ENCODE measurements at places on chromosomes 2 and 18.
A peak's percentile ranks its signal among the peaks of the same experiment; 100 is the strongest.

GRCh38 chr2:4465671-4466070 is 762.3 kb downstream of the DCDC2C start:
- no peak for DNase-seq

- DNase-seq = no peak
Measured at GRCh38 chr2:28193630-28194403, 198.8 kb upstream of the FOSL2 start.

- DNase-seq = no peak
Measured at GRCh38 chr2:51218047-51218446, 186.1 kb upstream of the NRXN1 start.

DNA sequence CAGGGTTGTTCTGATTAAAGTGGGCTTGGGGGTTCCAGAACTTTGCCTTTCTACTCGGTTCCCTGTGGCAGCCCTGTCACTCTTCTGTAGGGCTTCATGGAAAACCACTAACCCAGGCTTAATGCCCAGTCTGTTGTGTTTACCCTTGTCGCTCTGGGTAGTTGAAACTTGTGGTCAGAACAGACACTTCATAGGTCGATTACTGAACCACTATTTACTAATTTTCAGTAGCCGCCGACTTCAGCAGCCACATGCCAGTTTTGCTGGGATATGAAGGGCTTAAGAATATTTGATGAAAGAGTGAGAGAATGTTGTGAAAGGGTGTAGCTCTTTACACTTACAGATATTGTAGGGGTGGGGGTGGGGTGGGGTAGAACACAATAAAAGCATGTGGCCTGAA is 362.3 kb downstream of the RND3 start:
- DNase-seq = no peak

GRCh38 chr2:240197462-240198139 is 57.1 kb upstream of the OTOS start:
- DNase-seq = no peak

DNA sequence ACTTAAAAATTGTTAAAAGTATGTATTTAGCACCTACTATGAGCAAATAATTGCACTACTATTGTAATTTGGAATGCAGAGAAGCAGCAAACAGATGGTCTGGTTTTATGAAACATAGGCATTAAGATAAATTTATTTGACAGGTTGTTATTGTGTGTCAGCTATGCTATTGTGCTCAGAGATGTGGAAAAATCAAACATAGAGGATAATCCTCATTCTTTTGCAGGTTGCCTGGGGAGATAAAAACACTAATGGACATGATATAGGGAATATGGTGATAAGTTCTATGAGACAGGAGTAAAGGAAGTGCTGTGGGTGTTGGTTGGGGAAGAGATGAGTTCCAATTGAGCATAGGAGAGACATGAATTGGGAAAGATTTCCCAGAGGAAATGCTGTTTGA is 71.3 kb downstream of the PPP1R1C start:
- DNase-seq = no peak

- DNase-seq = no peak
Measured at GRCh38 chr2:98294711-98295110, 51.5 kb upstream of the CNGA3 start.

DNA sequence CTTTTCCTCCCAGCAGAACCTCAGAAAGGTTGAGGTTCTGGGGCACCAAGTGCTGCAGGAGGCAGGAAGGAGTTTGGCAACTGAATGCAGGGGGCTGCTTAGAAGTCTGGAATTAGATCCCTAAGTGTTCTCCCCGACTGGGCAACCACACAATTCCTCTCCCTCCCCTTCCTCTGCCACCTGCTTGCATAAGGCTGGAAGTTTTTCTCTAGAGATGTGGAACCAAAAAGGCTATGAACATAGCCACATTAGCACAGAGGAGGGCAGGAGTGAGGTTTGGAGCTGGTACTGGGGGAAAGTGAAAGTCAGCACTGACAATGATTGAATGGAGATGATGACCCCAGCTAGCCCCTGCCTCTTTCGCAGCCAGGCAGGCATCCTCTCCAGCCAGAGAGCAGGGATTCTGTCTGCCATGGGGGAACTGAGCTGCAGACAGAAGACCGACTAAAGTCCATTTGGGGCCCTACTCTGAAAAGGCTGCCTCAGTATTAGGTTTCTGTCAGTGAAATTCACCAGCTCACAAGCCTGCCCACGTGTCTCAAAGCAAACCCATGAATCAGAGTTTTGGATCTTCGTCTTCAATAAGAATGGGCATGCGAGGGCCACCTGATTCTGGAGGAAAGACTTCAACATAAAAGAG is 87.9 kb upstream of the ITGA6 start:
- DNase-seq = peak; percentile 22

DNA sequence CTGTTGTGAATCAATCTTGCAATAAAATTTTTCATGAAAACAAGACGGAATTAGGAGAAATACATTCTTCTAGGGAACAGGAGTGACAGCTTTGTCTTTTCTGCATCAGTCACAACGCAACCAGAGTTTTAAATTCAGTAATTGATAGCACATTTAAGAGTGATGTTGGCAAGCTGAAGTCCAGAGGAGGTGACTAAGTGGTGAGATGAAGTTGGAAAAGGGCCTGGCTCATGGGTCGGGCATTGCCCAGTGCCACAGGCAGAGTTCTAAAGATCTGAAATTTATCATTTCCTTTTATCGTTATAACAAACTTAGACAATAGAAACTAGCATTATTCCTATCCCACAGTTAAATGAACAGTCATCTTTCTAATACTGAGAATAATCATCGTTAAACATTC is 764.6 kb upstream of the ZEB2 start:
- no peak for DNase-seq

GRCh38 chr2:175168564-175168945 is 552 bp upstream of the ATF2 start:
- DNase-seq = no peak

DNA sequence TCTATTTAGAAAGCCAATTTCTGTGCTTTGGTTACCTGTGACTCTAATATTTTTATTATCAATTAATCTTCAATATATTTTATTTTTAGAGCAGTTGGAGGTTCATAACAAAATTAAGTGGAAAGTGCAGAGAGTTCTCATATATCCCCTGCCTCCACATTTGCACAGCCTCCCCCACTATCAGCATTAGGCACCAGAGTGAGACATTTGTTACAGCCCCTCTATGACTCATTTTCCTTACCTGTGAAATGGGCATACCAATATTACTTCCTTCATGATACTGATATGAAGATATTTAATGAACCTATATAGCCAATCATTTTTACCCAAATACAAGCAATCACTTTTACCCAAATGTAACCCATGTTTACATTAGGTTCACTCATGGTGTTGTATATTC is 34.0 kb upstream of the CYTIP start:
- DNase-seq = no peak

DNA sequence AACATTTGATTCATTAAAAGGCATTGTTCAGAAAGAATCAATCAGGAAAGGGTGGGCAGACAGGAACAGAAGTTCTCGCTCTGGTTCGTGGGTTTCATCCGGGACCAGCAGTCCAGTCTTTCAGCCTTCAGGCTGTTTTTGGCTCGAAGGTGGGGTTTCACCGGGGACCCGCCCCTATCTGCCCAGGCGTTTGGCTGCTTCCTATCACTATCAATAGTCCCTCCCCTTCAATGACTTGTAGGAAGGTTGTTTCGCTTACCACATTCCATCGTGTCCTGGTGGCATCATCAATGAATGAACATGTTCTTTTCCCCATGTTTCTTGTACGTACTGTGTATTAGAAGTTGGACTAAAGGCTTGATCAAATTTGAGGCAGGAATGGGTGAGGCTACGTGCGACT is 130.3 kb downstream of the NEDD4L start:
- DNase-seq = no peak

DNA sequence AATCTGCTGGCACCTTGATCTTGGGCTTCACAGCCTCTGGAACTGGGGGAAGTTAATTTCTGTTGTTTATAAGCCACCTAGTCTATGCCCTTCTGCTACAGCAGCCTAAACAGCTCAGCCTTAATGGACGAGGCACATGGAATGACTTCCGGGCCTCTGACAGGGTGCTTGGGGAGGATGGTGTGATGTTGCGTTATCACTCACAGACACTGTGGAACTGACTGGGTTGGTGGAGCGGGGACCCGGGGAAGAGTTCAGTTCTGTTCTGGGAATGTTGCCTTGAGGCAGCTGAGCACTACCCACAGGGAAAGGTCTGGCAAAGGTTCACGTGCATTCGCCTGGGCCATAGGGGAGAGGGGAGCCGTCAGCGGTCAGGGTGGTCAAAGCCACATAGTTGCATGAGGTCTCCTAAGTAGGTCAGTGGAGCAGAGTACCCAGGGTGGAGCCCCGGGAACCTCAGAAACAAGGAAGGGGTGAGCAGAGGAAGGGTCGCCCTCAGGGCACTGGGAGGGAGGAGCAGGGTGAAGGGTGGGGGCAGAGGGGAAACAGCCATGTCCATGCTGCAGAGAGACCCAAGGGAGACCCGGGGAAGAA is 36.2 kb downstream of the LRRFIP1 start:
- DNase-seq = no peak

DNA sequence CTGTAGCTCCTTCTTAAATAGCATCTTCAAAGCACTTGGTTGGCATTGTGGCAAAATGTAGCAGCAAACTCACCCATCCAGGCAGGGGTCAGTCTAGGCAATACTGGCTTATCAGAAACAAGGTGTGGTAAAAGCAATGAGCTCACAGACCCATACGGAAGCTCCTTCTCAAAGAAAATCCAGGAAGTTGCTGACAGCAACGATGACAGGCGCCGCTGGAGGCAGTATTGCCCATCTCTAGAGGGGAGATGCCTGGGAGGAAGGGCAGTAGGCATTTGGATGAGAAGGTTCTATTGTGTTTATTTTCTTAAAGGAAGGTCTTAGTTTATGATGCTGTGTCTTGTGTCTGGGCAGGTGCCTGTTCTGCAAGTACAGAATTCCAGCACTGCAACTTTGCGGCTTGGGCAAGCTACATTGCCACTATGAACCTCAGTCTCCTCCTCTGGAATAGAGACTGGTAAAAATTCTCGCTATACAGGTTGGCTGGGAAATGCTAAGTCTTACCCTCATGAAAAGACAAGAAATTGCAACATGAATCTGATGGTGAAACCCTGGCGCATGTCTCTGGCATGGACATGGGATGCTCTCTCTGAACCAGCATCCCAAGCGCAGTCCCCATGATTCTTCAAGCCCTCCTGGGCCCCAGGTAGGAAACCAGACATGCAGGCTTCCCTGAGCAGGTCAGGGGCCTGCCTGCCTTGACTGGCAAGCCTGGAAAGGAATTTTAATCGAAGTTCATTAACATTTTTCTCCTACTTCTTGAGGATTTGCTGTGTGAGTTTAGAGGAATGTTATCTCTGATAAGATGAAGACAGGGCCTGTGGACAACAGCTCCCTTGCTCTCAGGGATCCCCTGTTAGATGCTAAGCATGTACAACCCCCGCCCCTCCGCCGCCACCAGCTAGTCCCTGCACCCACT is 156.0 kb downstream of the TFCP2L1 start:
- DNase-seq = no peak

DNA sequence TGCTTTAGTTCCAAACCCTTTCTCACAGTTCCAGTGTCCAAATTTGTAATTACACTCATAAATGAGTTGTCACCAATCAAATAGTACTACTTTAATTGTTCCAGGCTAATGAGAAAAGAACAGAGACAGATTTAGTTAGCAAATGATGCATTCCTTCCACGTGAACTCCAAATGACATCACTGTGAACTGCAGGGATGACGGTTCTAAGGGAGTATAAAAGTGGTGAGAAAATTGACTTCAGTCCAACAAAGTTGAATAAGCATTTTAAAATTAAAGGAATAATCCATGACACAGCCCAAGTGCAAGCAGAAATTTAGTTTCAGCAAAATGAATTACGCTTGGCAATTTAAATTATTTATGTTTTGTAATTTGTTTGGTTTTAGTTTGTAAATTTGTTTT is 102.0 kb upstream of the LRATD1 start:
- no peak for DNase-seq

DNA sequence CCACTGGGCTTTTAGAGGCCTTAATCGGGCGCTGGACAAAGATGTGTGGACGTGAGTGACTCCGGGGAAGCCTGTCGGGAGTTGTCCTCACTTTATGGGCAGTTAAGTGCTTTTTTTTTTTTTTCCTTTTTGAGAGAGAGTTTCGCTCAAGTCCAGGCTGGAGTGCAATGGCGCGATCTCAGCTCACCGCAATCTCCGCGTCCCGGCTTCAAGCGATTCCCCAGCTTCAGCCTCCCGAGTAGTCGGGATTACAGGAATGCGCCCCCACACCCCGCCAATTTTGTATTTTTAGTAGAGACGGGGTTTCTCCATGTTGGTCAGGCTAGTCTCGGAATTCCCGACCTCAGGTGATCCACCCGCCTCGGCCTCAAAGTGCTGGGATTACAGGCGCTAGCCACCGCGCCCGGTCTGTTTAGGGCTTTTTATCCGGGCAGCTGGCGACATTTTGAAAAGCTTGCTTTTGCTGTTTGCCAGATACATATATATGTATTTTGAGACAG is 1.5 kb downstream of the MSH6 start:
- DNase-seq = no peak

GRCh38 chr2:51013079-51013932 is 18.6 kb downstream of the NRXN1 start:
- no peak for DNase-seq

- DNase-seq = no peak
Measured at GRCh38 chr2:132589111-132589830, 80.7 kb downstream of the LYPD1 start.

- DNase-seq = no peak
Measured at GRCh38 chr2:161983866-161984265, 90.1 kb downstream of the DPP4 start.

GRCh38 chr2:79938648-79939047 is 365.9 kb downstream of the LRRTM1 start:
- no peak for DNase-seq

DNA sequence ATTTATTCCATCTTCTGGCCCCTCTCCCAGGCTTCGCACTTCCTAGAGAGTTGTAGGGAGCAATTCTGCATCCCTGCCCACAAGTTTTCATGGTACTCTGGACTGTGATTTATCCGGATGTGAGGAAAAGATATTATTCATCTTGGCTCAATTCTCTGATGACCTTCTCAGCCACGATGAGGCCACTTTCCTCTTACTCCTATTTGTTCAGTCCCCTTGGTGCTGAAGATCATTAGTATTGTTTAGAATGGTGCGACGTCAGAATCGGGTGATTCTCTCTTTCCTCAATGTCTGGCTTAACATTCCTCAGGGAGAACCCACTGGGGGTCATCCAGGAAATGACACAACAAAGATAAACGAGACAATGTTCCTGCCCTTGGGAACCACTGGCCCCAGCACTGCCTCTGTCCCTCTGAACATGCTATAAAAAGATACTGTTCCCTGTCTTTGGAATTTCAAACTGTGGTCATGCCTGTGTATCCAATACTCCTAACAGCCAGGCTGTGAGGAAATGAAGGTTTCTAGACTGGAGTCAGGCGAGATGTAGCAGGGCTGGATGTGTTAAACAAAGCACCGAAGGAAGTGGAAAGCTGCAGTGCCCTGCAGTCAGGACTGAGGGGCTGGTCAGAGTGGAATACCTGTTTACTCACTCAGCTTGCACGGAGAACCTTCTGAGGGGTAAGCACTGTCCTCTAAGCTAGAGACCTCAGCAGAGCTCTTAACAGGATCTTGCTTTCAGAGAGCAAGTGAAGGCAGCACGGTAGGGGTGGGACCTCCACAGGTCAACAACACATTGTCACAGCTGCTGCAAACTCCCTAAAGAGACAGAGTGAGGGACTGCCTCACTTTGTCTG is 12.9 kb upstream of the GLI2 start:
- no peak for DNase-seq

Measured in CD8-positive, alpha-beta T cell (primary cell).